ENCODE measurements at places on chromosomes 2 and 18.

- DNase-seq: no peak
Observed at GRCh38 chr2:174740721-174741120, 23.6 kb downstream of the CHRNA1 start.

- no peak for DNase-seq
Observed at GRCh38 chr18:52313213-52313612, 26.8 kb upstream of the DCC start.

DNA sequence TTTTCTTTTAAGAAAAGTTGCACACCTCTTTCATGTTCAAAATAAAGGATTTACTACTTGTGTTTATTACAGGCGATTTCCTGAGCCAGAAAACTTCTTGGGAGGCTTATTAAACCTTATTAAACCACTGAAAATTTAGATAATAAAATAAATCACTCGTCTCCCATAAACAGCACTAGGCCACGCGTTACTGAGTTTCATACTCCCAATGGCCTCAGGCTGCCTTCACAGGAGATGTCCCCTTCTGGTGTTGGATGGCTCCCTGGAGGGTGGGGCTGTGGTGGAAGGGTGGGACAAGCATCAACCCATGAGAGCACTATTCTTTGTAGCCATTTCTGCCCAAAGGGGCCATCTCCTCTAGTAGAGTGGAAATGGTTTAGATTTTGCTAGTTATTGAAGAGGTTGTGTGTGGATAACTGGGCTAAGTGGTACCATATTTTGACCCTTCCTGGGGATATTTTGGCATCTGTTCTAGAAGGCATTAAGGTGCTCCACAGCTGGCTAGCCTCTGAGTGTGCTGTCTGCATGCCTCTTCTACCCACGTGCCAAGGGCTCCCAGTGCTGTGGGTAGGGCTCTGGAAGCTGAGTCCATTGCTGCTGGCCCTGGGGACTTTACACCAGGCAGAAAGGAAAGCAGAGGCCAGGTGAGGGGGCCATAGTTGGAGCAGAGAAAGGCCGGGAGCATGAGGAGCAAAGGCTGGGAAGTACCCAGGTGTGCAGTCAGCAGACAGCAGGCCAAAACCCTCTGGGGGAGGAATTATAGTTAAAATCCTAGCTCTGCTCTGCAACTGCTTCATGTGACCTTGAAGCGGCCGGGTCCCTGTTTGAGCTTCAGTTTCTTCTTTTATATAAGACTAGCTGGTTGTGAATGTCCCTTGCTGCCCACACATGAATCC, 121.7 kb upstream of the SMAD2 start:
- no peak for DNase-seq

- DNase-seq: no peak
Observed at GRCh38 chr2:206530727-206531126, 87.4 kb downstream of the ADAM23 start.

DNA sequence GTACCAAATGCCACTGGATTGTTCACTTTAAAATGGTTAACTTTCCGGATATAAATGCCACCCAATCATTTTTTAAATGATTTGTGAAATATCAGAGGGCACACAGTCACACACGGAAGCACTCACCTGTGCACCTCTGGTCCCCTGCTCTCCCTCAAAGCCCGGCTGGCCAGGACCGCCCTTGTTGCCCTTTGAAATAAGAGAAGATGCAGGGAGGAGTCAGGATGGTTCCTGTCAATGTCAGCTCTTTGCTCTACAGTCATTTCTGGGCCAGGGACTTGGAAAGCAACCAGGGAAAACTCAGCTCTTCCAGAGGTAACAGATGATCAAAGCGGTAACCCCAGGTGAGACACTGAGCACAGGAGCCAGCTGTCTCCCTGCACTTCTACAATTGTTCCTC, 60.7 kb downstream of the COL6A3 start:
- no peak for DNase-seq
